Activated CD8-positive, alpha-beta memory T cell treated with anti-CD3 and anti-CD28 coated beads for 1 hour (primary cell): ENCODE measurements at places on chromosomes 6 and 20.

DNA sequence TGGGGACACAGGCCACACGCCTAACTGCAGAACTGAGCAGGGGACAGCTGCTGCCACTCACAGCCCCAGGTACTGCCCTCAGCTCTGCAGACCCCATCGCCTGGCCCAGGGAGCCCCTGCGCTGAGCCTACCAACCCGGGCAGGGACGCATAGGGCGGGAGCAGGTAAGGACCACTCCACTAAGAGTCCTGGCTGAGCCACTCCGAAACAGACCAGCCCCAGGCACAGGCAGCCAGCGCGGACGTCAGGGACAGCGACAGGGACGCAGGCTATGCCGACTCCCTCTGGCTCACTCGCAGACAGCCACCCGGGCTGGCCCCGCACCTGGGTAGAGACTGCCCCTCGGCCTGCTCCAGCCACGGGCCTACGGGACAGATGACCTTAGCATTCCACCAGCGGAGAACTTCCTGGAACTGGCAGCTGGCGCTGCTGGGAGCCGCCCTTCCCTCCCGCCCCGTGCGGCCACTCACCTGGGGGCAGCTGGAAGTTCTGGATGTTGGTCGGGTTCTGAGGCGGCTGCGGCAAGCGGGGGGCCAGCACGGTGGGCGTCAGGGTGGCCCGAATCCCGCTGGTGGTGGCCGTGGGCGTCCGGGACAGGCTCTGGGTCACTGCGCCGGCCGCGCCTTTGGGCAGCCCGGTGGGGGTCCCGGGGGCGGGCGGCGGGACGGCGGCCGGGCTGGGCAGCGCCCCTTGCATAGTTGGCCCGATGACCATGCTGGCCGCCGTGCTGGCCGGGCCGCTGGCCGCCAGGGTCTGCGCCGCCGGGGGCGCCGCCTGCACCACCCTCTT lies 1.5 kb downstream of the TAF4 start:
- DNase-seq: no peak

- no peak for DNase-seq
Observed at GRCh38 chr6:12576389-12576788, 140.2 kb upstream of the PHACTR1 start.

GRCh38 chr20:5535125-5535756 lies 215.0 kb upstream of the SHLD1 start:
- DNase-seq: no peak

DNA sequence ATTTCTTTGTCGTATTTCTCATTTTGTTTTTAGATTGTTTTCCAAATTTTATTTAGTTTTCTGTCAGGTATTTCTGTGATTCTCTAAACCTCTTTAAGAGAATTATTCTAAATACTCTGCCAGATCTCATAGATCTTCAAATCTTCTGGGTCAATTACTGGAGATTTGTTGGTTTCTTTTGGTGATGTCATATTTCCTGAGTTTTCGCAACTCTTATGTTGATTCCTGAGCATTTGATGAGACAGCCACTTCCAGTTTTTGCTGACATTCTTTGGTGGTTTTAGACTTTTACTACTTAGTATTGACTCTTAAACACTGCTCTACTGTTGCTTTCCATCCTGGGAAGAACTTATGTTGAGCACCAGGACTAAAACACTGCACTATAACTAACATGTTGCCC lies 21.9 kb downstream of the ADGB start:
- DNase-seq: no peak

DNA sequence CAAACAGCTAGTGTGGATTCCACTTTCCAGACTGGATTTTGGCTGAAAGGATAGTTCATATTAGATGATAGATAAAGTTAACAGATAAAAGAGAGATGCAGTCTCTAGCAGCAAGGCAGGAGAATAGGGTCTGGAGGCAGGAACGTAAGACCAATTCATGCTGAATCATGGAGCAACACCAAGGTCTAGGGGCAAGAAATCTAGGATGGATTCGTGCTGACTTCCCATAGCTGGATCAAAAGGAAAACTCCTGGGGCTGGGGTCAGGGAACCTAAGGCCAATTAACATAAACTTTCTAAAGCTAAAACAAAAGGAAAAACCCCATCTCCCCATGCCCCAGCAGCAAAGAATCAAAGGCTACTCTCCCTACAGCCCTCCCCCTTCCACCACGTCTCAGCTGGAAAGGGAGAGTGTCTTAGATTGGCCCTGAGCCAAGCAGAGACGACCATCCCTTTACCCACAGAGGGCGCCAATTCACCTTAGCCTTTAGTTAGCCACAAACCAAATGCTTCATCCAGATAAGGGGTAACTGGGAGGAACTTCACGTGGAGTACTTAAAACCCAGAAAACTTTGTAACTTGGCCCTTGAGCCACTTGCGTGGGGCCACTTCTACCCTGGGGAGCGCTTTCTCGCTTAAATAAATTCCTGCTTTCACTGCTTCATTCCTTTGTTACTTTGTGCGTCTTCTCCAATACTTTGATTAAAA lies 7.6 kb downstream of the TREM1 start:
- peak; percentile 30 for DNase-seq

GRCh38 chr6:111231090-111231459 lies 143.8 kb downstream of the SLC16A10 start:
- no peak for DNase-seq

DNA sequence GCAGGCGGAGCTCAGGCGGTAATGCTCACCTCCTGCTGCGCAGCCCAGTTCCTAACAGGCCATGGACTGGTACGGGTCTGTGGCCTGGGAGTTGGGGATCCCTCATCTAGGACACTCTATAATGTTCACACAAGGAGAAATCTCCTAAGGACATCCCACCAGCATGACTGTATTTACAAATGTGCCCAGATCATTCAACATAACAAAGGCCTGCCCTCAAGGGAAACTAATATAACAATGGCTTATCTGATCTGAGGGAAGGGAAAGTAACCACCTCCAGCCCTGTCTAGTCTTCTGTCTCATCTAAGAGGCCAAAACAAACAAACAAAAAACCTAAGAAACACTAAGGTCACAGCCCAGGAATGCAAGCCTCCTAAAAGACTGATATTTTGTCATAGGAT lies 232.8 kb downstream of the RNGTT start:
- DNase-seq: no peak

DNA sequence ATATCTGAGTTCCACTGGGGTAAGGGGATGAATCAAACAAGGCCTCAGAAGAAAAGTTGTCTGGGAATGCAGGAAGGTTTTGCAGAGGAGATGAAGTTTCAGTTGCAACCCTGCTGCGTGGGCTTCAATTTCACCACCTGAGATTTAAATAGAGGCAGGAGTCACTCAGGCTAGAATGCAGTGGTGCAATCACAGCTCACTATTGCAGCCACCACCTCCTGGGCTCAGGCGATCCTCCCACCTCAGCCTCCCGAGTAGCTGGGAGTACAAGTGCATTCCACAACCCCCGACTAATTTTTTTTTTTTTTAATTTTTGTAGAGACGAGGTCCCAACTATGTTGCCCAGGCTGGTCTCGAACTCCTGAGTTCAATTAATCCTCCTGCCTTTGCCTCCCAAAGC lies 1.5 kb upstream of the ZNF165 start:
- DNase-seq: no peak

- peak; percentile 95 for DNase-seq
Observed at GRCh38 chr6:4135665-4136353, 434 bp upstream of the ECI2 start.
